ENCODE measurements at places on chromosomes 2 and 18. TPM values are rescaled to one million over a fixed set of nuclear protein-coding genes. Genes with fewer than 3 reads are reported as not detected.

TMEM150A gene
- 33.1 TPM for total RNA-seq

KIF1A gene
- total RNA-seq, result 42.1 TPM

LRRC30 gene
- total RNA-seq, result not detected

SCYGR7 gene
- not detected for total RNA-seq

NYAP2 gene
- total RNA-seq, result 0.25 TPM

OTX1 gene
- total RNA-seq, result 0.39 TPM

FBXO15 gene
- total RNA-seq, result 39.1 TPM

ARHGAP28 gene
- 45.5 TPM for total RNA-seq

PRKCE gene
- 33.1 TPM for total RNA-seq

Data from testis (tissue), 5 donors.